ENCODE measurements at places on chromosomes 1 and 21.

GRCh38 chr1:232378266-232379062, 251.5 kb downstream of the SIPA1L2 start:
- DNase-seq: no peak

GRCh38 chr1:12407050-12407961, 177.5 kb downstream of the VPS13D start:
- no peak for DNase-seq

GRCh38 chr1:225695578-225696337, 42.8 kb upstream of the ENAH start:
- DNase-seq: no peak

DNA sequence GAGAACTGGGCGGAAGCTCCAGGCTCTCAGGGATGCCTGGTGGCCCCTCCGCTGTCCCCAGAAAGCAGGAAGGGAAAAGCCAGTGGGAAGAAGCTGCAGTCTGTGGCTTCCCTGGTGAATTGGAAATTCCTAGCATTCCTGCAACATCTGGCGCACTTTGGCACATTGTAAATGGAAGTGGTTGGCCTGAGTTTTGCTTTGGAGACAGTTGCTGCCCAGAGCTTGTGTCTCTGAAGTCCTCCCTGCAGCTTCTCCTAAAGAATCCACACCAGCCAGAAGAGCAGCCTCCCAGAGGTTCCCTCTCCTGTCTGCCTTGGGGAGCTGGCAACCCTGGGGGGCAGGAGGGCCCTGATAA, 48.2 kb downstream of the ARHGEF10L start:
- DNase-seq: no peak

DNA sequence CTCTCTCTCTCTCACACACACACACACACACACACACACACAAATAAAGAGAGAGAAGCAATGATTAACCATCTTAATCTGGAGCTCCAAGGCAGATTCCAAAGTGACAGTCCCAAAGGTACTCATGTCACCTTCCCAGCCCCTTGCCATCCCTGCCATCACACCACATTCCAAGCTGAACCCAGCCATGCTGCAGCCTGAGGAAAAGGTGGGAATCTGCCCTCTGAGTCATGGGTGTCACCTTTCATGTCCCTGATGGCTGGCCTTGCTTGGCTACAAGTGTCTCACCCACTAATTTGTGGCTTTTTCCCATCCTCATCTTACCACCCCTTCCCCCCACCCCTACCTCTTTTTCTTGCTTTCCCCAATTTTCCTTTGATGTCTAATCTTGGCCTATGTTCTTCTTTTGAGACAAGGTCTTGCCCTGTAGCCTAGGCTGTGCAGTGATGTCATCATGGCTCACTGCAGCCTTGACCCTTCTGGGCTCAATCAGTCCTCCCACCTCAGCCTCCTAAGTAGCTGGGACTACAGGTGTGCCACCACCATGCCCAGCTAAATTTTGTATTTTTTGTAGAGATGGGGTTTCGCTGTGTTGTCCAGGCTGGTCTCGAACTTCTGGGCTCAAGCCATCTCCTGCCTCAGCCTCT, 3.2 kb downstream of the ANXA9 start:
- no peak for DNase-seq

DNA sequence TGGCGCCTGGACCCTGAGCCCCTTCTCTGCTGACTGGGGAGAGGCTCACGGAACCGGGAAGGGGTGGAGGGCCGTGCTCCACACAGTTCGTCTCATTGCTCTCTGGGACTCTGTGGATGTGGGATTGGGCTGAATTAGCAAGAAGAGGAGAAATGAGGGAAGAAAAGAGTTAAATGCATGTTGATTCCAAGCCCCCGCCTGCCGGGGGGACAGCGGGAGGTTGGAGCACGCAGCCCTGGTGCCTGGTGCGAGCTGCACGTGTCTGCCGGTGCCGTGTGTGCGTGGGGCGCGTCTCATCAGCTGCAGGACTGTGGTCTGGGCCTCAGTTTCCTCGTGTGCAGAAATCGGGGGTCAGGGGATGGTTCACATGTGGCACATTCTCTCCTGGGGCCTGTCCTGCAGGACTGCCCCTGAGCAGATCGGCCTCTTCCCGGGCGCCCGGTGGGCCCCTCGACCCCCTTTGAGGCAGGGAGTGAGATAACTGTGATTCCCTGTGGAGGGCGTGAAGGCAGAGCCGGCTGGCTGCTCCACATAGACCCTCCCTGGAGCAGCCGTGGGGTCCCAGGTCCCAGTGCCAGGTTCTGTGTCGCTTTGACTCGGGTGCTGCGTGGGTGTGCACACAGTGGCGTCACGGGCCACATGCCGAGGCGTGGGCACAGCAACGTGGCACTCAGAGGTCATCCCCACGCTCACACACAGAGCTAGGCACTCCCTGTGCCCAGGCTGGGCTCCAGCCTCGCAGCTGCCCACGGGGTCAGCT, 11.4 kb downstream of the SAMD11 start:
- no peak for DNase-seq

DNA sequence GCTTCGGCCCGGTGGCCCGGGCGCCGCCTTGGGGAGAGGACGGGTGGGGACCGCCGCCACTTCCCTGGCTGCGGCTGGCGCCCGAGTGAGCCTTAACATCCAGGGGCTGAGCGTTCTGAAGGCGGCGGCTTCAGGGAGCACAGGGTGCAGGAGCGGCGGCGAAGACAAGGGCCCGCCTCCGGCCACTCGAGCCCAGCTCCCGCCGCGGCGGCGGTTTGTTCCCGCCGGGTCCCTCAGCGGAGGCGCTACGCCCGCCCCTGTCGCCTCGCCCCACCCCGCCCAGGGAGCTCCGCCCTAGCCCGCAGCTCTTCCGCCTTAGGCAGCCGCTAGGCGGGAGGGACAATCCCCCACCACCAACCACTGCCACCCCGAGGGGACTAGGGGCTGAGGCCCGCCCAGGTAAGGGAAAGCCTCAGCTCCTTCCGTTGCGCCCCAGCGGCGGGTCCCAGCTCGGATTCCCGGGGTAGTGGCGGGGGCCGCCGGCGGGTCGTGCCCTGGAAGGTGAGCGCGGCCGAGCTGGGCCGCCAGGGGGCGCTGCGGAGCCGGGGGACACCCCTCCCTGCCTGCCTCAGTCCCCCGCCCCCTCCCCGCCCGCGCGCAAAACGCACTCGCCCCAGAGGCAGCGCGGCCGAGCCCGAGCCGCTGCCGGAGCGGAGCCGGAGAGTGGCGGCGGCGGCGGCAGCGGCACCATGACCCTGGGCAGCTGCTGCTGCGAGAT, at the start of gene FOXD2:
FOXD2 (plus strand) TSS at position 598 of the 718 bp plus-strand sequence; CDS start at position 690, 92 bp downstream.
- DNase-seq: no peak

GRCh38 chr1:175216444-175216843, 23.9 kb upstream of the KIAA0040 start:
- DNase-seq: no peak

- DNase-seq: no peak
Observed at GRCh38 chr1:89629146-89629545, 3.8 kb upstream of the LRRC8C start.

DNA sequence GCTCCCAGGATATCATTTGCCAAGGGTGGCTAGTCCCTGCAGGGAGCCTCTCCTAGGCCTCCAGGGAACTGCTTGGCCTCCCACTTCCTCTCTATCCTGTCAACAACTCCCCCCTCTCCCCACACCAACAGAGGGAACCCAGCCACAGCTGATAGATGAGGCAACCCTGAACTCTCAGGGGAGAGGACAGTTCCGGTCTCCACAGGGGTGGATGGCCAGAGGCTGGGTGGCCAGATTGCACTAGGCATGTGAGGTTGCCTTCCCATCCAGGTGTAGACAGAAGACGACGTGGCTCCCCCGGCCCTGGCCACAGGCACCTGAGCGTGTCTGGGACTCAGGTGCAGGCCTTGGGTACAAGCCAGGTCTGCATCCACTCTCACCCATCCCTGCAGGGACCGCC, 53.3 kb downstream of the TOR1AIP2 start:
- no peak for DNase-seq

DNA sequence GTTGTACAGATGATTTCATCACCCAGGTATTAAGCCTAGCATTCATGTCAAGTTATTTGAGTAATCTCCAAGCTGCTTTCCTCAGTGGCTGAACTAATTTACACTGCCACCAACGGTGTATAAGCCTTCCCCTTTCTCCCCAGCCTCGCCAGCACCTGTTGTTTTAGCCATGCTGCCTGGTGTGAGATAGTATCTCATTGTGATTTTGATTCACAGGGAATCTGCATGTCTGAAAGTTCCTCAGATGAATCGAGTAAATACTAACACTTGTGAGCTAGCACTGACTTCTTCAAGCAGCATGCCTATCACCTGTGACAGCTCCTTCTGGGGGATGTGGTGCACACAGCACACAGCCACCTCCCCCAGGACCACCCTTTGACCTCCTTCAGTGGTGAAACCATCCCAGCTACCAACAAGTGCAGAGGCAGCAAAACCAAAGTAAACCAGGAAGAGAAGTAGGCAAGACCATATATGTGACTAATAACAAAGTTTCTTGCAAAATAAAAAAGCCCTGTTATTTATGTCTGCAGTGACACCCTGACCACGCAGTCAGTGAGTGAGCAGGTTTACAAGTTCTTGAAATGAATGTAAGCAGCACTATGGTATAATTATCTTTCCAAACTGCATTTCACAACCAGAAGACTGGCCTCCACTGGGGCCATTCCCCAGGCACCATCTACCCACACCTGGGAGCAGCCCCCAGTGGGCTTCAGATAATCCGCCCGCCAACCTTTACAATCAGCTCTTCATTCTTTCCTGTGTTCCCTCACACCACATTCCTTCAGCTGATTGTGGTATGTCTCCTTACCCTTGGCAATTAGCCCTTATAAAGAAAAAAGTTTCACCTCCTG, 173.8 kb downstream of the ETS2 start:
- no peak for DNase-seq

DNA sequence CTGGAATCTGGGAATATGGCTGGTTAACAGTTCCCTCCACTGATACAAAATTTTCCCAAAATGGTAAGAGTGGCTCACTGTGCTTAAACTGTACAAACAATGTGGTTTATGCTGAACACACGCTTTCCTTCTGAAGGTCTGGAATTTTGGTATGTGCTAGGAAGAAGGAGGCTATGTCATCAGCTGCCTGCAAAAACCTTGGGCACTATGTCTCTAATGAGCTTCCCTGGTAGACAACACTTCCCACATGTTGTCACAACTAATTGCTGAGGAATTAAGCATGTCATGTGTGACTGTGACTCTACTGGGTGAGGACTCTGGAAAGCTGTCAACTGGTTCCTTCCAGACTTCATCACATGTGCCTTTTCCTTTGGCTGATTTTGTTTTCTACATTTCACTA, 29.2 kb downstream of the IPP start:
- no peak for DNase-seq
